DMS79 (cell line): ENCODE measurements at places on chromosomes 5 and 9.

DNA sequence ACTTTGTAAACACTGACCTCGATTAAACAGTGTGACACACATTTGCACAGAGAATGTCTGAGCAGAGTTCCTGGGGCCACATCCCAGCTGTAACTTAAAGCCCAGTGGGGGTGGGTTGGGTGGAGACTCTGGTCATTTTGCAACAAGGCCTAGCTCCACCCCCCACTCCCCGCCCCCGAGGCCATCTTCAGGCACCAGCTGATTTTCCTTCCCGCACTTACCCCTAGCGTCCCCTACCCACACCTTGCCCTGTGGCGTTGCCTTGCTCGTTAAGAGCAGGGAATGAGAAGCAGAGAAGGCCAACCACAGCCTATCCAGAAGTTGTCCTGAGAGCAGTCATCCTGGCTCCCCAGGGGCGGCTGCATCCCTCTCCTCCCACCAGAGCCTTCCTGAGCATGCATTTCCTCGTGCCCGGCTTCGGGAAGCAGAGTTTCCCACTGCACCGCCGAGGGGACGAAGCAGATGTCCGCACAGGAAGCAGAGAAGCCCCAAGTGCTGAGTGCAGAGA lies 101.7 kb upstream of the SARDH start:
- no peak for DNase-seq

DNA sequence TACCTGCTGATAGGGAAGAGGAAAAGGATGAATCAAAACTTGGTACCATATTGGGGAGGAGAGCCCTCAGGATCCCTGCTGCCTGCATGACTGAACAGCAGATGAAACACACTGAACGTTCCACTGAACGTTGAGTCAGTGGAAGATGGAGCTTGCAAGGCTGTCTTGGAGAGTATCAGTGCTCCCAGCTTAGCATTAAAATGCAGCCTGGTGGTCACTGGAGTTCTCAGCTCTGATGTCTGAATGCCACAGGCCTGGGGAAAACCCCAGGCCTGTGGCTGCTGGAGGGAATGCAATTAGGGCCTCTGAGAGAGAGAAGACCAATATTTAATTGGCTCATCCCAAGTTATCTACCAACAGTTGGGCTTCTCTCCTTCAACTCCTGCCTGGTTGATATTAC lies 54.5 kb downstream of the PDE4D start:
- no peak for DNase-seq

GRCh38 chr9:105646879-105647594 lies 15.2 kb upstream of the TAL2 start:
- no peak for DNase-seq

GRCh38 chr5:143279698-143280097 lies 123.8 kb downstream of the NR3C1 start:
- no peak for DNase-seq

DNA sequence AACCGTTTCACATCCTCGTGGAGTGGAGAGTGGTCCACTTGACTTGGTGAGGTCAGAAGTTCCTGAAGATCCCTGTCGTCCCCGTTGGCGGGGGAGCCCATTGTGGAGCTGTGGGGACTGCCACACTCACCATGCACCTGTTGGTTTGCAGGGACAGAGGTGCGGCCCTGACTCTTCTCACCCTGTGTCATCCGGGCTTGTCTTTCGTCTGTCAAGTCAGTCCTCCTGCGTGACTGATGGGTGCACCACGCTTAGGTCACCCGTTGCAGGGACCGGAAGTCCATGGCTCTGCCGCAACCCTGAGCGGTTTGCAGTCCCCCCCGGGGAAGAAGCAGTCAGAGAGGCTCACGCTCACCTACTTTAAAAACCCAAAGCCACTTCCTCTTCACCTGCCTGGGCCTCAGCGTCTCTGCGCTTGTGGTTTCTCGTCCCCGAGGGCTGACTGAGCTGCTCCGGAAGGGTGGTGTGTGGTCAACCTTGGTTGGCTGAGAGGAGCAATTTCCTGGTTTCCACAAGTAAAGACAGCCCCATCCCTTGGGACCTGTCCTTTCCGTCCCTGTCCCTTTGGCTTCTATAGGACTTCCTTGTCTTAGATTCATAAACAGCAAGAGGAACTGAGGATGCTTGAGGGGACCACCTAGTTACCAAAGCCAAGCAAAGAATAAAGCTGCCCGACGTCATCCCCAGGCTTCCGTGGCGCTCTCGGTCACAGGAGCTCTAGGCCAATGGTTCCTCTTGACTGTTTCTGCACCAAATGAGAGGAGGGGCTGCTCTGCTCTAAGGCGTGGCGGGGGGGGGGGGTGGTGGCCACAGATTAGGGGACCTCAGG lies 53.2 kb downstream of the USP20 start:
- peak; percentile 8 for DNase-seq

- DNase-seq = no peak
These were observed 18.4 kb downstream of the CARD19 start for GRCh38 chr9:93114169-93114983.

GRCh38 chr5:109655841-109656240 lies 33.9 kb upstream of the MAN2A1 start:
- no peak for DNase-seq

- no peak for DNase-seq
These were observed 108.5 kb downstream of the MACIR start for GRCh38 chr5:103366918-103367549.

DNA sequence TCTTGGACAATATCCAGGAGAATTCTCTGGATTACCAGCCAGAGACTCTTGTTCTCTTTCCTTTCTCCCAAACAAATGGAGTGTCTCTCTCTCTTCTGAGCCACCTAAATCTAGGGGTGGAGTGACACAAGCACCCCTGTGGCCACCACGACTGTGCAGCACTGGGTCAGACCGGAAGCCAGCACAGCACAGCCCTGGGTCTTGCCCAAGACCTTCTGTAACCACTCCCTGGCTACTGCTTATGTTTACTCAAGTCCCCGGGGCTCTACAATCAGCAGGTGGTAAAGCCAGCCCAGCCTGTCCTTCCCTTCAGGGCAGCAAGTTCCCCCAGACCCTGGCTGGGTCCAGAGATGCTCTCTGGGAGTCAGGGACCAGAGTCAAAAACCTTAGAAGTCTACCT lies 110.0 kb upstream of the TUT7 start:
- DNase-seq = no peak

DNA sequence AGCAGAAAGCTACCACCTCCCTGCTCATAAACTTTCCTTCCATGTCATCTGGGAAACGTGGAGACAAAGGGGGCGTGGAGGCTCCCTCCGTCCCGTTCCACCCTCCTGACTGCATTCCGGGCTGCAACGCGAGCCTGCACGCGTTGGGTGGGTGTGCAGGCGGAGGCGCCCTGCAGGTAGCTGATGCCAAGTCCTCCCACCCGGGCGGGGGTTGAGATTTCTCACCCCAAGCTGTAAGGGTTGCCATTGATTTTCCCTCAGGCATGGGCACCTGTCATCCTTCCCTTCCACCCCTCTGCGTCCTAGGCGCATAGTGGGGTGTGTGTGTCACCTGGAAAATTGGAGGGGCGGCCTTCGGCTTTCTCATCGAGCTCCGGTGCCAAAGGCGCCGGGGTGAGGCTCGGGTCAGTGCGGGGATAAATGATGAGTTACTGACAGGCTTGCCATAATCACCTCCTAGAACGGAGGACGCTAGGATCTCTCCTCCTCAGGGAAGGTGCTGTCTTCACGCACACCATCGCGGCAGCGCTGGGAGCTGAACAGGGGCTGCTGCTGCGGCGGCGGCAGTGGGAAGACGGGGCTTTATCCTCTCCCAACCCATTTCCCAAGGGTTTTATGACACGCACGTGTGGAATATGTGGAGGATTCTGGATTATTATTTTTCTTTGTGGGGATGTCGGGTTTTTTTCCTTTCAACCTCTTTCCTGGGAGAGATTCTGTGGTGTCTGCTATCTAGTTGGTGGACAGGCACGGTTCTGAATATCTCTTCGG lies 973 bp downstream of the PLPPR1 start:
- DNase-seq = no peak

GRCh38 chr9:15150939-15151338 lies 156.1 kb downstream of the TTC39B start:
- no peak for DNase-seq

DNA sequence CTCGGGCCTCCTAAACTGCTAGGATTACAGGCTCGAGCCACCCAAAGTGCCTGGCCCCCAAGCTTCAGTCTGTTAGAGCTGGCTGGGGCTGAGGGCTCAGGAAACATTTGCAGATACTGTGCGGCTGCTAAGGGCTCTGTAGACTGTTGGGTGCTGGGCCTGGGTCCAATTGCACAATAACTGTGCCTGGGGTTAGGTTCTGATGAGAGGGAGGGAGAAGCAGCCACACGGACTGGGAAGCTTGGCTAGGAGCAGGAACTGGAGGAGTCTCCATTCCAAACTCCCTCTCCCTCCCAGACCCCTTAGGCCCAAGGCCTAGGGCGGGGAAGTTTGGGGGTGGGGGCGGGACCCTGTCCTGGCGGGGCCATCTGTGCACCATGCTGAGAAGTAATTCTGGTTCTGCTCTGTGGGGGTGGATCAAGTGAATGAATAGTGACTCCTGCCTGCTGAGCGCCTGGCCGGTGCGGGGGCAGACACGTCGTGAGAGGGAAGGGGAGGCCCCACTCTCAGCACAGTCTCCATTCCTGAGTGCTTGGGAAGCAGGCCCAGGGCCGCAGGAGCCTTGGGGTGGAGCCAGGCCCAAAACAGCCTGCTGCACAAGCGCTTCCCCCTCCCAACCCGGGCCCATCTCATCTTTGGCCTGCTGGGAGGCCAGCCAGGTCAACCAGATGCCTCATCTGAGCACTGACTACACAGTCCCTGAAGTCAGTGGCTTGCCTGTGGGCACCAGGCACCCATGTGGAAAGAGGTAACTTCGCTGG lies 1.5 kb downstream of the ASS1 start:
- no peak for DNase-seq

DNA sequence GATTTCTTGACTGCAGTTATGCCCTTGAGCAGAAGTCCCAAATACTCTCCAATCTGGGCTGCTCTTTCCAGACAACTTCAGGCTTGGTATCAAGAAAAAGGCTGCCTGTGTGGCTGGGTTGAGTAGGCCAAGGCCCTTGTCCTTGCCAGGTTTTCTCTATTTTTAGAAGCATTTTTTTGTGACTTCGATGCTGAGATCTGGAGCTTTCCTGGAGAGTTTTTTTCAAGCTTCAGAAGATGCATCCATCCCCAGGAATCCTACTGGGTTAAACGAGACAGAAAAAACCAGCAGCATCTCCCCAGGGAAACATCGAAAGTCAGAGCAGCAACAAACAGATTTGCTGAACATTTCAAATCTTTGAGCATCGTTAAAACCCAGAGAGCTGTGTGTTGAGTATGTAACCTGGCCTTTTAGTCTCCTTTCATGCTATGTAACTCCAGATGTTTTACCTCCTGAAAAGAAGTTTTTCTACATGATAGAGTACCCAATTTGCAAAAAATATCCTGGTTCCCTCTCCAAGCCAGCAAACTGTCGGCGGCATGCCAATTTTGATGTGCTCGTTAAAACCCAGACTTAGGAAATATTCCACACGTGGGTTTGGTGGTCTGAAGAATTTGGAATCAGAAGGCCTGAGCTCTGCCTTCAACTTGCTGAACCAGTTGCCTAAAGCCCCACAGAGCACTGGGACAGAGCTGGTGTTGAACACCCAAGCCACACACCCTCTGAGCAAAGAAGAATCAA lies 98.1 kb upstream of the ALDH1B1 start:
- DNase-seq = peak; percentile 73

DNA sequence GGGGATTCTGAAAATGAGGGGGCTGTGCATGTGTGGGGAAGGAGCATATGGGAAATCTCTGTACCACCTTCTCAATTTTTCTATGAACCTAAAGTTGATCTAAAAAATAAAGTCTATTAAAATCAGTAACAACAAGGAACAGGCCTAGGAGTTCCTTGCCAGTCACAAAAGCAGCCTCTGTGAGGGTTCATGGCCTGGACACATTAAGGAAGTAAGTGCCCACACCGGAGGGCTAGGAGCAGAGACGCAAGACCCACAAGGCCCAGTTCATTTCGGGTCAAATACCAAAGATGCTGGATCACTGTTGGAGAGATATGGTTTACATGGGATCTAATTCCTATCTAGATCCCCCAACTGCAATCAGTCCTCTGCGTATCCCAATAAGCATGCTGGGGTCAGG lies 88.4 kb downstream of the SEMA4D start:
- DNase-seq = no peak

DNA sequence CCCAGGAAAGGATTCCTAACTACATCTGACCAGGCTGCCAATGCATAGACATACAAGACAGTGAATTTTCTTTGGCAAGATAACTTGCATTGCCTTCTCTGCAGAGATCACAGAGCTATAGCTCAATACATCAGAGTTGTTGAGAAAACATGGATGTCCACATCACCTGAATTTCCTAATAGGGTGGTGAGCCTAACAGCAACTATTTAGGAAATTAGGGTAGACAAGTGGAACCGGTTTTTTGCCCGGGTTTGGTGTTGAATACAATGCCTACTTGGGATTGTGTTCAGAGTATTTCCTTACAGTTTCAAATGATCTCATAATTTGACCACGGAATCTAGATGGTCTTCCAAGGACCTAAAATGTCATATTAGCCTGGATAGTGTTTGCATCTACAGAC lies 262.7 kb downstream of the KIF4B start:
- no peak for DNase-seq

- peak; percentile 17 for DNase-seq
These were observed 486 bp downstream of the NPDC1 start for GRCh38 chr9:137045294-137046087.

DNA sequence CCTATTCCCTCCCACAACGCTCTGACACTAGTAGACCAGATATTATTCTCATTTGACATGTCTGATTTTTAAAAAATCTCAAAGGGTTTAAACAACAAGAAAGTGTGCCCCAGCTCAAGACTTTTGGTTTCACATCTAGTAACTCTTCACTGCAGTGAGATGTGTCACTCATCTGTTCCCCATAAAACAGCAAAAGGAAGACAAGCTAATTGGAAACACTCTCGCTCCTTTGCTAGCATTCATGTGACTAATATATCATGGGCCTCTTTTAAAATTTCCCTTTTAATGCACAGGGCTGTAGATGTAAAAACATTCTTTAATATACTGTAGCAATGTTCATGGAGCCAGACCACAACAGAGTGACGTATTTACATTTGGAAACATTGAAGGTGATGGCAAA lies 372.6 kb downstream of the ZNF608 start:
- no peak for DNase-seq

- DNase-seq = no peak
These were observed 53.4 kb downstream of the SLC22A5 start for GRCh38 chr5:132422720-132423437.

- DNase-seq = no peak
These were observed 246.5 kb downstream of the PTPRD start for GRCh38 chr9:10366171-10366779.

- DNase-seq = peak; percentile 69
These were observed 37.1 kb downstream of the NEUROG1 start for GRCh38 chr5:135498637-135498995.

GRCh38 chr5:36363101-36363500 lies 61.4 kb upstream of the RANBP3L start:
- no peak for DNase-seq

GRCh38 chr9:80163889-80164288 lies 592.1 kb downstream of the TLE4 start:
- DNase-seq = no peak

- DNase-seq = no peak
These were observed 353.2 kb downstream of the CWC27 start for GRCh38 chr5:65121880-65122436.

DNA sequence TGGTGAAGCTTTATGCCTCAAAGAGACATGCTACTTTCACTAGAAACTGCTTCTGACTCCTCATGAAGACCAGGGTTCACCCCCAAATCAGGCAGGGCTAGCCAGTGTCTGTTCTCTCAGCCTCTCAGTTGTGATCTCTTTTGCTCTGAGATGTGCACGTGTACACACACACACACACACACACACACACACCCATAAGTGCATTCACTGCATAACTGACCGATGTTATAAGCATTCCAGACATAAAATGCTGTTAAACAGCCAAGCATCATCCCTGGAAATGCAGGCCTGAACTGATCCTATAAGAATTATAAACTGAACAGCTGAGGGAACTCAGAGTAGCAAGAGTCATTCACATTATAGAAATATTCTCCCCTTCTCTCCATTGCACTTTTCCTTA lies 85.0 kb downstream of the FSTL4 start:
- no peak for DNase-seq
